ENCODE measurements at places on chromosomes 1 and 21. TPM values are rescaled to one million over a fixed set of nuclear protein-coding genes. Genes with fewer than 3 reads are reported as not detected.
A peak's percentile ranks its signal among the peaks of the same experiment; 100 is the strongest.

FCRL5 gene
- not detected for total RNA-seq

KCNJ10 gene
- 0.27 TPM for total RNA-seq

TMEM35B gene
- 22.0 TPM for total RNA-seq

NUF2 gene
- total RNA-seq: 0.36 TPM

ABCA4 gene
- total RNA-seq: 1.1 TPM

DNA sequence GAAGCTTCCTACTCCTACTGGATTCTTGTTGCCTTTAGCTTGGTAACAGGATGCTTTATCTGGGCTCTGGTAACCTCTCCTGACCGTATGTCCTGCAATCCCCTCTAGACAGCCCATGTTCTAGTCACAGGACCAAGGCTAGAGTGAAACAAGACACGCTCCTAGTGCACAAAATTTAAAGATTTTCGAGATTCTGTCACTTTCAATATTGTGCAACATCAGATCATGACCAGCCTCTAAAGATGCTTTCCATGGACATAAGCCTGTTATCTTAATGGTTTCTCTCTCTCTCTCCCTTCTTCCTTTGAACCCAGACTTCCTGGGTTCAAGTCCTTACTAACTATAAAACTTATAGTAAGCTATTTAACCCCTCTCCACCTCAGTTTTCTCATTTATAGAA lies 1.6 kb upstream of the LY9 start:
- no peak for DNase-seq

DNA sequence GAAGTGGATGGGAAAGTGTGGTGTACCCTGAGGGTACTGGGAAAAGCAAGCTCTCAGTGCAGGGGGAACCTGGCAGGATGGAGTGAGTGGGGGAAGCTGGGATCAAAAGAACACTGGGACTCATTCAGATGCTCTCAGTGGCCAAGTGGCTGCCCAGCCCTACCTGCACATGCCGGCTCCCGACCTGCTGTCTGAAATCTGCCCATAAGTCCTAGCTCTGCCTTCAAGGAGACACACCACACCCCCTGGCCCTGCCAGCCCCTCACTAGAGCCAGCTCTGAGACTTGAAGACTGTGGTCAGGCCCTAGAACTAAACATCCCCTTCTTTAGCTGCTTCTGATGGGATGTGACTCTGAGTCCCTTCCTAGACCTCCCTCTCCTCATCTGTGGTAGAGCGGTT lies 2.2 kb downstream of the TMEM54 start:
- DNase-seq: peak; percentile 38

- DNase-seq: no peak
Observed at GRCh38 chr1:53316766-53317581, 10.9 kb downstream of the LRP8 start.

DNA sequence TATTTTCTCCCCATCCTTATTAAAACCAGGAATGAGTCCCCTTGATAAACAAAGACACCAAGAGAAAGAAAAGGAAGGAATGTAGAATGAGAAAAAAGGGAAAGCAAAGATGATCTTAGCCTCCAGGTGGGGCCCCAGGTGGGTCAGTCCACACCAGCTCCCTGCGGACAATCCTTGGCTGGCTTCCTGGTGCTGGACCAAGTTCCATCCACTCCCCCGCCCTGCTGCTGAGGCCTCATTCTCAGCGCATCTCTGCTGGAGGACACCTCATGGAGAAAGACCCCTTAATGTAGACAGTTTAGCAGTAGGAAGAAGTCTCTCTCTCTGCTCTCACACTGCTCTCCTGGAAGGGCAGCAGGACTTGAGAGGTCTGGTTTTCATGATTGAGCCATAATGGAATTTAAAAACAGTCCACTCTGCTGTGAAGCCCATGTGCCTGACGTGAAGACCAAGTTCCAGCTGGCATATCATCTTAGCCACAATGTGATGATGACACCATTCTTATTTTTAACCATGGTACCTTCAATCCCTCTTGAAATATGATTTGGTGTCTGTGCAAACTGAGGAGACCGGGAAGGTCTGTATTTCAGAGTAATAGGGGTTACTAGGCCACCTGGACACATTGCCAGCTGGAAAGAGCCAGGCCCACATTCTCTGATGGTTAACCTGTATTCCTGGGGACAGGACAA lies 83.1 kb downstream of the WLS start:
- no peak for DNase-seq

DNA sequence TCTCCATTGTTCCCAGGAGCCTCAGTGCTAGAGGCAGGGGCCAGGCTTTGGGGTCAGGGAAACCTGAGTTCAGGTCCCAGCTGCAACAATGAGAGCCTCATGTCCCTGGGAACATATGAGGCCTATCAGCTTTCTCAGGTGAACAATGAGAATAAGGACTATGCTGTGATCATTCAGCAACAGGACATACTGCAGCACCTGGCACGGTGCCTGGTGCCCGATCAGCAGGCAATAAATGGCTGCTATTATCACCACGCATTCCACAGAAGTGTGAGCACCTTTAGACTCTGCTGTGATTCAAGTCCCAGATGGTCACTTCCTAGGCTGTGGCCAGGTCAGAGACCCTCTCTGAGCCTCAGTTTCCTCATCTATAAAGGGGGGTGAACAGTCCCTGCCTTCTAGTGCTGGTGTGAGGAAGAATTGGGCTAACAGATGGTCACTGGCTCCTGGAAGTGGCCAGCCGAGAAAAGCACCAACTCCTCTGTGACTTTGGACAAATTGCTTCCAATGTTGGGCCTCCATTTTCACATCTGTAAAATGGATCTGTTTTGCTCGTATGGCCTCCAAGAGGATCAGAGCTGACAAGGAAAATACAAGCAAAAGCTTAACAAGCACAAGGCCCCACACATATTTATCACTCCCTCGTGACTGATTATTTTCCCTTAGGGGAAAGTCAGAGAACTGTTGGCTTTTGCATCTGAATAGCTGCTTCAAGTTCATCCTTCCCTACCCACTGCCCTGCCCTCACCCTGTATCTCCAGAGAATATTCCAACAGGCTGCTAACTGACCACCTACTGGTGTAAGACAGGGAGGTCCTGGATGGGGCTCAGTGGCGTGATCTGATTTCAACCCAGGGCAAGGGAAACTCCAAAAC lies 1.1 kb downstream of the SLC5A9 start:
- no peak for DNase-seq

- DNase-seq: no peak
Observed at GRCh38 chr1:24385160-24385940, 28.2 kb downstream of the STPG1 start.

- no peak for DNase-seq
Observed at GRCh38 chr1:77796695-77797405, 17.4 kb downstream of the MIGA1 start.

GRCh38 chr1:10459184-10459583 lies 9.4 kb downstream of the CORT start:
- DNase-seq: no peak

DNA sequence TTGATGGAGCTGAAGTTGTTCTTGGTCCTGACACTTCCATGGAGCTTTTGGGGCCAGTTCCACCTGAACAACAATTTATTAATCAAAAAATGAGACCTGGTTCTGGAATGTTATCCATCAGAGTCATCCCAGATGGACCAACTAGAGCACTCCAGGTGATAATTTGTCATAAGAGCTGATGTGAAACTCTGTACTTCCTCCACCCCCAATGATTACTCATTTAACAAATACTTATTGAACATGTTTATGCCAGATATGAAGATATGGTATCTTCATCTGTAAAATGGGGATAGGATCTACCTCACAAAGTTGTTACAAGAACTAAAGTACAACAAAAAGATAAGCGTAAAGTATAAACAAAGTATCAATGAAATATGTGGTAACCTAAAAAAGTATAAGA lies 153.2 kb downstream of the VPS13D start:
- no peak for DNase-seq

DNA sequence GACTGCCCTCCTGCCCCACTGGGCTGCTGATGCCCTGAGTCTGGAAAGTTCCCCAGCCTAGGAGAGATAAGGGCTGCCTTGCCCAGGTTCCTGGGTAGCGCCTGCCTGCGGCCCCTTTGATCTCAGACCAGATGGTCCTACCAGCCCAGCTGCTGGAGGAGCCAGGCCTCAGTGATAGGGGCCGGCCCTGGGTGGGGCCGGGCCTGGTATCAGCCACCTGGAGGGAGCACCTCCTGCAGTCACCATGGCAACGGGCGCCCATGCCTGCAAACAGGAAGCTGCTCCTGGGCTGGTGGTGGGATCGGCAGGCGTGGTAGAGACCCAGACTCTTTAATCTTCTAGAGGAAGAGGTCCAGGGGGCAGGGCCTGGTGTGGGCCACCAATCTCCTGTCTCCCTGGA lies 119.7 kb upstream of the WNT4 start:
- no peak for DNase-seq

- DNase-seq: no peak
Observed at GRCh38 chr1:17245816-17246325, 3.0 kb upstream of the PADI3 start.

- DNase-seq: no peak
Observed at GRCh38 chr1:8371372-8371991, 53.6 kb downstream of the SLC45A1 start.

Measured in sigmoid colon (tissue), 7 donors.